ENCODE measurements at places on chromosomes 1 and 21. TPM values are rescaled to one million over a fixed set of nuclear protein-coding genes. Genes with fewer than 3 reads are reported as not detected.

GRCh38 chr1:200410566-200410878, 686 bp upstream of the ZNF281 start:
- DNase-seq, result no peak

- DNase-seq, result no peak
These were observed 328.5 kb downstream of the KIF26B start for GRCh38 chr1:245483247-245483646.

GRCh38 chr1:92791487-92792066, 6.7 kb upstream of the EVI5 start:
- no peak for DNase-seq

- DNase-seq, result no peak
These were observed at the start of gene PDZK1 for GRCh38 chr1:145707183-145707867. Gene PDZK1, minus strand, starts transcription at chr1:145707368. Its CDS starts 19,347 bp downstream, at chr1:145688021.

The IGSF9 gene
- 24.5 TPM for total RNA-seq

The OR2T2 gene
- total RNA-seq, result not detected

Measured in neural crest cell (in vitro differentiated cells).